ENCODE measurements at places on chromosomes 3 and 15.

DNA sequence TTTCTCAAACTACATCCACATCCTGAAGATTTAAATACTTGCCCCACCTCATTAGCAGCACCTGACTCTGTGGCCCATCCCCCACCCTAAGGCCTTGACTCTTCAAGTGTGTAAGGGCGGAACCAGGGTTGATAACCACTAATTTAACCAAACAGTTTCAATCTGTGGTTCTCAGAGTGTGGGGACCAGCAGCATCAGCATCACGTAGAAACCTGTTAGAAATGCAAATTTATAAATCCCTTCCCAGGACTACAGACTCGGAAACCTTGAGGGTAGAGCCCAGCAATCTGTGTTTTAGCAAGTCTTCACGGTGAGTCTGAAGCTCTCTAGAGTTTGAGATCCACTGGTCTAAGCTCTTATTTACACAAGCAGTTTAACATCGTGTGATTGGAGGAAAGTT lies 12.4 kb downstream of the GNB4 start:
- no peak for DNase-seq

- DNase-seq, result no peak
Measured at GRCh38 chr15:83474578-83474977, 27.4 kb downstream of the SH3GL3 start.

DNA sequence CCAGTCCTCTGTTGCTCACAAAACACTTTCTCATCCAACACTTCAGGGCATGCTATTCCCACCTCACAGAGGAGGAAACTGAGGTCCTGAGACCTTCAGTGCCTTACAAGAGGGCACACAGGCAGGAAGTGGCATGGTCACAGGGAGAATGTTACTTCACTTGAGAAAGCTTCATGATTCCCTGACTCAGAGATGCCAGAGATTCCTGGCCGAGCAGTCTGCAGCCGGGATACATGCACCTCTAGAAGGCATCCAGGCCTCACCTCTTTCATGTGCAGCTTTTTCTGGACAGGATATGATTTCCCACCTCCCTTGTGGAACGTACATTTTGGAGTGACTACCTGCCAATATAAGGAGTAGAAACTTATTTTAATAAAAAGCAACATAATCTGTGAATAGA lies 2.8 kb upstream of the SST start:
- DNase-seq, result no peak

DNA sequence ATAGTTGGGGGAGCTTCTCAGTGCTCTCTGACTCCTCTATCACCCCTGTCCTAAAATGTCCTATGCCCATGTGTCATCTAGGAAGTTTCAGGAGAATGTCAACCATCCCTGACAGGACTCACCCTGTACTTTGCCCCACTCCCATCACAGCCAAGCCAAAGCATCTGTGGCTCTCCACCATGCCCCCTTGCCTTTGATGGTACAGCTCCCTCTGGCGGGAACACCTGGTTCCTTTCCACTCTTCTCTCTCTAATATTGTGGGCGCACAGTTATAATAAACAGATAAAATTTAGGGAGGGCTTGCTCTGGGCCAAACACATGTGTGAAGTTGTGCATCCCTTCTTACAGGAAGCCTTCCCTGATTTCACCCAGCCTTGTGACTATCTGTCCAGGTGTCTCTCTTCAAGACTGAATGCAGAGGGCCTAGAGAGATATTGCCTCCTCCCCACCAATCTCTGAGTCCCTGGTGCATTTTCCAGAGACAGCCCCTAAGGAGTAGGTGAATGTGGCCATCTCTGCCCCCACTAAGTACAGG lies 62.8 kb downstream of the ISG20 start:
- DNase-seq, result no peak

DNA sequence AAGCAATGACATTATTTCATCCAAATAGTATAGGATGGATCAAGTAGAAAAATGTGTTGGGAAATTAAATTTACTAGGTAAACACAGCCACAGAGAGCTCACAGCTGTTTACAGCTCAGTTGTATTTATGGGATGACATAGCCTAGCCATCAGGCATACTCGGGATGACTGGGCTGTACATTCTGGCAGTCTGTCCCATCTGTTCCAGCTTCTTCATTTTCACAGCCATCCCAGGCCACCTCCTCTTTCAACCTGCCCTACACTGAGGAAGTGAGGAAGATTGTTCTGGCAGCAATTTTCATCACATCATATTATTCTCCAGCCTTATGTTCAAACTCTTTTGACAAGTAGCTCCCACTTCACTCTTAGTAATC lies 98.4 kb upstream of the PFN2 start:
- no peak for DNase-seq

GRCh38 chr3:81716870-81717509 lies 44.5 kb downstream of the GBE1 start:
- no peak for DNase-seq

DNA sequence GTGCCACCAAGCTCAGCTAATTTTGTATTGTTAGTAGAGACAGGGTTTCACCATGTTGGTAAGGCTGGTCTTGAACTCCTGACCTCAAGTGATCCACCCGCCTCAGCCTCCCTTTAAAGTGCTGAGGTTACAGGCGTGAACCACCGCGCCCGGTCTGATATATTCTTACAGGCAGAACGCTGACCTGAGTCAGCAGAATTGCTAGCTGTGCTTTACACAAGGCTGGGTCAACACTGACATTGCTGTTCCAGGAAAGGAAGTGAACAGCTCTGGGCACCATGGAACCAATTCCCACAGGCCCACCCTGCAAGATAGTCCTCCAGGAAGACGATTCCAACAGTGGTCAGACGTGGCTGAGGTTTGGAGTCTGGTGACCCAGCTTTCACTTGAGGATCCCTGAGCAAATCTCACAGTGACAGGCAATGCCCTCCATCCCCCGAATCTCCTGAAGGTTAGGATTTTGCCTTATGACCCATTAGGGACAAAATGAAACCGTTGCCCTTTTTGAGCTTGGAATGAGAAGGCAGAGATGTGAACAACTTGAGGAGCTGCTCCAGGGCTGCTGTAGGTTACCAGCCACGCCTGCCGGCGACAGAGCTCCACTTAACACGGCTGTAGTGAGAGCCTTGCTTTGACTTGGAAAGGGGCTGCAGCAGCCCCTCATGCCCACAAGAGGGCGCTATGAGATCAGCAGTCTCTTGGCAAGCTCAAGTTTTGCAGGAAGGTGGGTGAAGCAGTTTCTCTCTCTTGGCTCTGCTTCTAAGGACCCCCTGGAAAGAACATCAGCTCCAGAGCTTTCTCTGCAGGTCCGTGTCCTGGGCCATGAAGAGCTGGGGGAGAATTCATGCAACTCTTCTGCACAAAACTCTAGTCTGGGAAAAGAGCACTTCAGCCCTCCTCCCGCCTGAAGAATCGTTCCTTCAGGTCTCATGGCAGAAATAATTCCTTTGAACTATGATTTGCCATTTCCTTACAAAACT lies 74.1 kb downstream of the SENP2 start:
- peak; percentile 20 for DNase-seq

DNA sequence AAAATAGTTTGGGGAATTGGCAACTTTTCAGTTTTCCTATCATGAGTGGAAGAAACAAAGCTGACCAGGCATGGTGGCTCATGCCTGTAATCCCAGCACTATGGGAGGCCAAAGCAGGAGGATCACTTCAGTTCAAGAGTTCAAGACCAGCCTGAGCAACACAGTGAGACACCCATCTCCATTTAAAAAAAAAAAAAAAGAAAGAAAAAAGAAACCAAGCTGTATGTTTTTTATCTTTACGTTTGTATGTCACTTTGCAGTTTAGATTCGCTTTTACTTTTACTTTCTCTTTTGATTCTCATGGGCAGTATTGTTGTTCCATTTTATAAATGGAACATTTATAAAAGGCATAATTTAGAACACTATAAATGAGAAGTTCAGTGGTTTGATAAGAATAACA lies 31.2 kb upstream of the TNIK start:
- no peak for DNase-seq

GRCh38 chr3:124137216-124137615 lies 145.3 kb upstream of the ROPN1 start:
- no peak for DNase-seq

DNA sequence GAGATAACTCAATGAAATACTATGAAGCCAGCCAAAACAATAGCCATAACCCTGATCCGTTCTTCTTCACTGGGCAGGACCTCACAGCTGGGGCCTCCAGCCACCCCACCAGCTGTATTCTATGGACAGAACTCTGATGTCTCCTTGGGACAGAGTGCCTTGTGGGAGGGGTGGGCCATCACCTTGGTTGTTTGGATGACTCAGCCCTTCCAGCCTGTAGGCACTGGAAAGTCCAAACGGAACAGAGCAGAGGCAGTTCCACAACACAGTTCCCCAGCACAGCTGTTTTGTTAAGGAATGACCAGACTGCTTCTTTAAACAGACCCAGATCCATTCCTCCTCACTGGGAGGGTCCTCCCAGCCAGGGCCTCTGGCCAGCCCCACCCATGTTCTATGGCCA lies 31.9 kb upstream of the ZBED2 start:
- DNase-seq, result no peak

DNA sequence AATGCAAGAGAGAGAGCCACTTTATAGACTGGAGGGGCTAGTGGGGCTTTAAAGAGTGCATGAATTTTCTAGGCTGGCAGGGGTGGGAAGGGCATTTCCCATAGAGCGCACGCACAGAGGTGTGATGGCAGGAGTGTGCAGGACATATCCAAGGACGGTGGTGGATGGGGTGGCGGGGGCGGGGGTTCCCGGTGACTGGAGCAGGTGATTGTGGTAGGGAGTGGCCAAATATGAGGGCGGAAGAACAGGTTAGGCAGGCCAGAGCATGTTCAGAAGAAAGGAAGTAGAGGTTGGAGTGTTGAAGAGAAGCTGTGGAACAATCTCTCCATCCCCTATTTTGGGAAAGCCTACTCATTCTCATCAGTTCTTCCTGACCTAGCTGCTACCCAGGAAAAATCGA lies 18.1 kb downstream of the FAM81A start:
- DNase-seq, result no peak

DNA sequence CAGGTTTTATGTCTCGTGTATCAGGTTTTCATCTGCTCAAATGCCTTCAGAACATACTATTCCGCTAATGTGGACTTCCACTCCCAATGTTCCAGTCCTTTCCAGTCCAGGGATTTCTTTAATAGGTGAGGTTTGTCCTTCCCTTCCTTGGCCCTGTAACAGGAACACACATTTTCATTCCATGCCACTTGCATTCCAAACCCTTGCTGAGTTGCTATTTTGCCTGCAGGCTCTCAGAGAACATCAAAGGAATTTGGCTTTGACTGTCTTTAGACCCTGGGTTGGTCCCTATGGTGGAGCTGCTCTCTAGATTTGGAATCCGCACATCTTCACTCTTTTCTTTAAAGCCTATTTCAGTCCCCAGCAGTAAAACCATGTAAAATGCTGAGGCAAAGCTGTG lies 12.3 kb upstream of the ALCAM start:
- no peak for DNase-seq

DNA sequence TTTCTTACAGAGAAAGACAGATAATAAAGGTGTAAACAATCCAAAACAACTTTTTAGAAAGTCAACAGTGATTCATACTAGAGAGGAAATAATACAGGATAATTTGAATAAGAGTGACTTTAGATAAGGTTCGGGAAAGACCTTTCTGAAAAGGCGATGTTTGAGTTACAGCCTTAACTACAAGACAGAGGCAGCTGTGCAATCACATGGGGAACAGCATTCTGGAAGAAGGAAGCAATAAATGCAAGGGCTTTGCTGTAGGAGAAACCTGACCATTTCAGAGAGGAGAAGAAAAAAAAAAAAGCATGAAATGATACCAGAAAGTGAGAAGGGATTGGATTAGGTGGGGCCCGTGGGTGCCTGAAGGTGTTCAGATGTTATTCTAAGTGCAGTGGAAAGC lies 200.6 kb upstream of the ATP11B start:
- DNase-seq, result no peak

DNA sequence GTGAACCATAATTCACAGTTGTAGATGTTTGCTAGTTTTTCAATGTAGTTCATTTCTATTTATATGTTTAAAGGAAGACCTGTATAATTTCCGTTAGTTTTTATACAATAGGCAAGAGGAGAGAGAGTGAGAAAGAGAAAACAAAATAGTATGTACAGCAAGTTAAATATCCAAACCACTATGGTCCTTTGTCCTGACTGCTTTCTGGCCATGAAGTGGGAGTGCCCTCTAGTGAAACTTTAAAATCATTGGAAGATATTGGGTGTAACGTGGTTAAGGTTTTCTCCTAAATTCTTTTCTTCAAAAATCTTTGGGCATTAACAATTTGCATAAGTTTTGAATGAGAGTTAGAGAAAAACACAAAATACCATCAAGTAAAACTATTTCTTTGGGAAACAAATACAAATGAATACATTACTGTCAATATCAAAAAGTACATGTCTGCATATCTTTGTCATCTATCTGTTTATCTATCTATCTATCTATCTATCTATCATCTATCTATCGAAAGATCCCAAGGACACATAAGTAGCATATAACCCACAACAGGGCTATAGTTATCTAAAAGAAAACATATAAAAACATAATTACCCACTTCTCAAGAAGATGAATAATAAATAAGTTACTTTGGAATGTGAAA lies 534.6 kb upstream of the ATP11B start:
- no peak for DNase-seq

- no peak for DNase-seq
Measured at GRCh38 chr3:73353649-73354217, 271.0 kb downstream of the PDZRN3 start.

DNA sequence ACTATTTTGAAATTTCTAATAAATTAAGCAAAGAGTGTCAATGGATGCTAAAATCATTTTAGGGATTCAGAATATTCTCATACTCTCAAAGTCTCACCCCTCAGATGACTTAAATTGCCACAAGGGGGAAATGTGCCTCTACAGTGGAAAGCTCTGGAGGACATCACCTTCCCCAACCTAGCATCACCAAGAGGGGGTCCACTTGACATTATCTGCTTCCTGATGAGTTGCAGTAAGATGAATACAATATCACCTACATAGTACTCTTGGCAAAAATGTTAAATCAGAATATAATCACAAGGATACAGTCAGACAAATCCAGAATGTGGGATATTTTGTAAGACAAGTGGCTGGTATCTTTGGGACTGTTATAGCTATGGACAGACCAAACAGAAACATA lies 290.1 kb downstream of the MFSD1 start:
- DNase-seq, result no peak

DNA sequence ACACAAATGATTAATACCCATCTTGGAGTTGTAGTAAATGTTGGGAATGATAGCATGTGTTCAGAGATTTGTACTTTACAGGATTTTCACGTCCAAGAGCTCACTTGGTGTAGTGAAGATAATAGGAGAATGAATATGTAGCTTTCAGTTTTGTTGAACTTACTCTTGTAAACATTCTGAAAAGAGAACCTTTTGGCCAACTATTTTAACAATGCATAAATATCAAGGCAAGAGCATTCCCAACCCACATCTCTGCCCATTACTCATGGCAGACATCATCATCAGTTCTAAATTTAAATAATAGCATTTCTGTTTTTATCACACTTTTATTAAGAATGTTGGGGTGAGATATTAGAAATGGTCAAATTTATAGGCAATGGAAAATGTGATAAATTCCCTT lies 465.2 kb upstream of the TPRG1 start:
- no peak for DNase-seq

DNA sequence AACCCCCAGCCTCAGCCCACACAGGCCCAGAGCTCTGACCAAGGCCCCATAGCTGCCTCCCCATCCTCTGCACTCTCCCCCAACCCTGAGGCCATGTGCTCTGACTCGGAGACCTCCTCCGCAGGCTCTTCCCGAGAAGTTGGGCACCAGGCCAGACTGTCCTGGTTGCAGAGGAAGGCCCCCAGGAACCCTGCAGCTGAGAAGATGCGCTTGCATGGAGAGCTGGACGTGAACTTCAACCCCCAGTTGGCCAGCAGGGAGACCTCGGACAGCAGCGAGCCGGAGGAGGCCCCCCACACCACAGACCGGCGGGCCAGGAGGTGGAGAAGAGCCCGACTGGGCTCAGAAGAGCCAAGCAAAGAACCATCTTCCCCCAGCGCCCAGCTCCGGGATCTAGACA lies 119.5 kb upstream of the EIF1B start:
- no peak for DNase-seq

Data from activated T-helper 1 cell treated with Interleukin-2 at 50 U/mL for 16 hours (primary cell).